IMR-90 (cell line): ENCODE measurements at places on chromosomes 7 and 10.

- no peak for DNase-seq
These were observed 9.6 kb downstream of the MAFK start for GRCh38 chr7:1539882-1540775.

DNA sequence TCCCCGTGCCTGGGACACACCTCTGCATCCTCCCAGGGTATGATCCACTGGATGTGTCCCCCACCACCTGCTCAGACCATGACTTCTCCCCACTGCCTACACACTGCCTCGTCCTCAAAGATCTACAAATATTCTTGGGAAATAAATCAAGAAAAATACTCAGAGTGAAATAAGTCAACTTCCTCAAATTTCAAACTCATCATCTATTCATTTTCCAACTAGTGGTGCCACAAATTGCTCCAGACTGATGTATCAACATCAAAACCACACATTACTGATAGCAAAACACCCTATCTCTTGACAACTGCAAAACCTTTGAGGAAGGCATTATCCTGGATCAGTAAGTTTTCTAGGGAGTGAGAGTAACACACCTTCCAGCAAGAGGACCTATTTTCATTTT lies 87.7 kb downstream of the GRB10 start:
- no peak for DNase-seq

DNA sequence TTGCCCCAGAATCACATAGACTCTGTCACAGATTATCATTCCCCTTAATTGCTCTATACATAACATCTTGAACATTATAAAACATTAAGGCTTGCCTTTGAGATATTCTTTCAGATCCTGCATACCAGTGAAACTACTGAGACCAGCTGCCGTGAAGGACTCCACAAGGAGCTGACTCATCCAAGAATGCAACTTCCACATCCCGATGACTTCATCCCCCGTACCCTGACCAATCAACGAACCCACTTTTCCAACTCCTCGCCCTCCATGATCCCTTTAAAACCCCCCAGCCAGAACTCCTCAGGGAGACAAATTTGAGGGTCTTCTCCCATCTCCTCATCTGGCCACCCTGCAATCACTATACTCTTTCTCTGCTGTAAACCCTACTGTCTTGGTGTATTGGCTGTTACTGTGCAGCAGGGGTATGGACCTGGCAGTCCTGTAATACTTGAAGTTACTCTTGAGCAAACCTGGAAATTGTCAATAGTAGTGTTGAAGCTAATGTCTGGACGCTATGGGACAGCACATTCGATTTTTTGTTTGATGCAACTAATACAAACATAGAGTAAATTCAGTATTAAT lies 49.8 kb downstream of the HTR5A start:
- peak; percentile 7 for DNase-seq

- DNase-seq: peak; percentile 54
These were observed 46.6 kb downstream of the LRRN3 start for GRCh38 chr7:111137296-111138192.

DNA sequence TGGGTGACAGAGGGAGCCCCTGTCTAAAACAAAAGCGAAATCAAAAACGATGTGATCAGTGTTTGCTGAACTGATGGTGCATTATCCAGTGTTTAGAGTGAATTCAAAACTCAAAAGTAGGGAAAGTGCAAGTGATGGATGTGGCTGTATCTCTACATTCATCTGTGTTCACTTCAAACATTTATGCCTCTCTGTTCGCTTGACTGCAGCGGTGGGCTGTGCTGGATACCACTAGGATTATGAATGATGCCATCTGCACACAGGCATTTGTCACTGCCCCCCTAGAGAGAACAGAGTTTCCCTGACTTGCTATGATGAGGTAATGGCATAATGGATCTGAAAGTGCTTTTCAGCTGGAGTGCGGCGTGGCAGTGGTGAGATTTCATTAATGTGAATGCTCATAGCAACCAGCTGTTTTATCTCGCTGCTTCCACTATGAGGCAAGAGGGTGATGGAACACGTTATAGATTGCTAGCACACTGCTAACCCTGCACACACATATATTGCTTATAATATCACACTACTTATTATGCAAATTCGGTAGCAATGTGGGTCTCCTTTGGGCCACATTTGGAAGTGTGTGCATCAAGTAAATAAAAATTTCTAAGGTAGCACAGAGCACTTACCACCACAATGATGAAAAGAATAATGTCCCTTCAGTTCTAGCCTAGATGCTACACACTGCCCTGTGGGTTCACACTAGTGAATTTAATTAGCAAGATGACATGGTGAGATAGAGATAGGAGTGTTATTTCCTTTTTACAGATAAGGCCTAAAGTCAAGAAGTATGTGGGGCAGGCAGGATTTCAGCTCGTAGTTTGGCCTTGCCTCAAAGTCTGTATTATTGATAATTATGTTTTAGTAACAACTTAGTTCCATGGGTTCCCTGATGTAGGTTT lies 164.7 kb downstream of the CAMK1D start:
- peak; percentile 38 for DNase-seq

DNA sequence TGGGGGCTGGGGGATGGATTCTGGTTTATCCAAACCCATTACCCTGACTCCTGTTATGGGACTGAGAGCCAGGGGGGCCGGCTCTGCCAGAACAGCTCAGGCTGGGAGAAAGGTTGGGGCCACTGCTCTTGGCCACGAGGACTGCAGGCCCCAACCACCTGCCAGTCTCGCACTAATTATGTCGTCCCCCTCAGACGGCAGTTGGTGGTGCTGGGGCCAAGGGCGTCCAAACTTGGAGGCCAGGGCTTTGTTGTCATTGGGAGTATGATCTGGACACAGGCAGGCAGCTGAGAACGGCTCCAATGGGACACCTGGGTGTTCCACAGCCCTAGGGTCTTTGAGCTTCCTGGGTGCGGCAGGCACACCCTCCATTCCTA lies 34.7 kb downstream of the DRGX start:
- no peak for DNase-seq
